KBM-7 (cell line): ENCODE measurements at places on chromosomes 3 and 15.
A peak's percentile ranks its signal among the peaks of the same experiment; 100 is the strongest.

- DNase-seq: no peak
Measured at GRCh38 chr3:178193846-178194245, 342.4 kb upstream of the KCNMB2 start.

DNA sequence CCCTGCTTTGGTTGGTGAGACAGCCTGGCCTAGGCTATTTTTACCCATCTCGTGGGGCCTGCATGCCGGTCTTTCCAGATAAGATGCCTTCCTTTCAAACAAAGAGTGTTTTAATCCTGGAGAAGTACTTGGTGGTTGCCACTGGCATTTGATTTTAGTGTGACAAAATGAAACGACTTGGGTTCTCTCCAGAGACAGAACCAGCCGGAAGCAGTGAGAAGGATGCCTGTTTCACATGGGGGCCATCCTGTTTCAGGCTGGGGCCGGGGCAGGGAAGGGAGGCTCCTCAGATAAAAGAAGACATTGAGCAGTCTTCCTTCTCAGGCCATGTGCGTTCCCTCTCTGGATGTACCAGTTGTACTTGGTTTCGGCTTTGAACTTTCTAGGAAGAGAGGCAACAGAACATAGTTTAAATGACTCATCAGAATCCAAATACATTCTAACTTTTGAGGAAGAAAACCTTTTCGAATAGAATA is 74.9 kb downstream of the TOP2B start:
- no peak for DNase-seq

- no peak for DNase-seq
Measured at GRCh38 chr15:66943456-66944095, 121.8 kb upstream of the SMAD3 start.

DNA sequence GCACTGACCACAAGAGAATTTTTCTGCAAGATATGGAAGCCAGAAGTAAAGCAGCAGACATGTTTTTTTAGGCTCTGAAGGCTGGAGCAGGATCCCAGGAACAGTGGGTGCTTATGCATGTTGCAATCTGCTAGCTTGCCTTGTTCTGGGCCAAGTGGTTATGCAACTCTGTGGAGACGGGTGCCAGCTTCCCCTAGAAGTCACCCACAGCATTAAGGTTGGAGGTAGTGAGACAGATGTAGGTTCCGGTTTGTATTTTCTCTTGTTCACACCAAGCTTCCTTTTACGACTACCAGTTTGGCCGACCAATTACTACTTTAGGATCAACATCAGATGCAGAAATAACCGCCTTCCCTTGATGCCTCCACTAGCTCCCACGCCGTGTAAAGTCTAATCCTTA is 11.1 kb downstream of the DPH3 start:
- peak; percentile 11 for DNase-seq

DNA sequence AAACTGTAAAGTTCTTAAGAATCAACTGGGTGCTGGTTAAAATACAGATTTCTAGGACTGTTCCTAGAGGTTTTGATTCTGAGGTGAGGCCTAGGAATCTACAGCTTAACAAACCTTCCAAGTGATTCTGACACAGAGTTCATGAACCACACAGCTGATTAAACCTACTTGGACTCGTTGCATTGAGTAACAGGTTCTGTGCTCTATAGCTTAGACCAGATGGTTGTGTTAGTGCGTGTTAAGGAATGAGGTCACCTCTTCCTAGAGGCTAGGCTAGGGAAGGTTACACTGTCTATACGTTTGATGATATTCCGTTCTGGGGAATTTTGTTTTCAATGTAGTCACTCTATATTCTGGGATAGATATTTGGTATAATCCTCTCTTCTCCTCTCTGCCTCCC is 21.9 kb downstream of the EID1 start:
- DNase-seq: no peak

GRCh38 chr3:136882571-136882970 is 20.6 kb downstream of the NCK1 start:
- peak; percentile 30 for DNase-seq

DNA sequence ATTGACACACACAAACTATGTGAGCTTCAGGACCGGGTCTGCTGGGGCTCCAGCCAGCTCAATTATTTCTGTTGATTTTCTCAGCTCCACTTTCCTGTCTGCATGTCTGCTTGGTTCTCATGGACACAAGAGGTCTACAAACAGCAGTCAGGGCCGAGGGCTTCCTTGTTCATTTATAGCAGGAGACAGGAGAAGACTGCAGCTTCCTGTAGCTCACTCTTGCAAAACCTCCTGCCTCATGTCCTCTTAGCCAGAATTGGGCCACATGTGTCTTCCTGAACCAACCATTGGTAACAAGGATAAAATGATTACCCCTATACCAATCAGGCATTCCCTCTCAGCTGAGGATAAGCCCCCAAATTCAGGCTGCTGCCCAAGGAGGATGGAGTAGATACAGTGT is 182.8 kb downstream of the TLE3 start:
- no peak for DNase-seq

- no peak for DNase-seq
Measured at GRCh38 chr3:65052101-65052500, 364.3 kb upstream of the ADAMTS9 start.

DNA sequence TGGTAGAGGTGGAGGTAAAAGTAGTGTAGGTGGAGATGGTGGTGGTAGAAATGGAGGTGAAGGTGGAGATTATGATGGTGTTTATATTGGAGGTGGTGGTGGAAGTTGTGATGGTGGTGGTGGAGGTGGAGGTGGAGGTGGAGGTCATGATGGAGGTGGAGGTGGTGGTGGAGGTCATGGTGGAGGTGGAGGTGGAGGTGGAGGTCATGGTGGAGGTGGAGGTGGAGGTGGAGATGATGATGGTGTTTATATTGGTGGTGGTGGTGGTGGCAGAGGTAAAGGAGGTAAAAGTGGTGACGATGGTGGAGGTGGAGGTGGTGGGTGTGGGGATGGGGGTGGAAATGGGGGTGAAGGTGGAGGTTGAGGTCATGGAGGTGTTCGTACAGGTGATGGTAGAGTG is 107.8 kb downstream of the ASB7 start:
- no peak for DNase-seq

DNA sequence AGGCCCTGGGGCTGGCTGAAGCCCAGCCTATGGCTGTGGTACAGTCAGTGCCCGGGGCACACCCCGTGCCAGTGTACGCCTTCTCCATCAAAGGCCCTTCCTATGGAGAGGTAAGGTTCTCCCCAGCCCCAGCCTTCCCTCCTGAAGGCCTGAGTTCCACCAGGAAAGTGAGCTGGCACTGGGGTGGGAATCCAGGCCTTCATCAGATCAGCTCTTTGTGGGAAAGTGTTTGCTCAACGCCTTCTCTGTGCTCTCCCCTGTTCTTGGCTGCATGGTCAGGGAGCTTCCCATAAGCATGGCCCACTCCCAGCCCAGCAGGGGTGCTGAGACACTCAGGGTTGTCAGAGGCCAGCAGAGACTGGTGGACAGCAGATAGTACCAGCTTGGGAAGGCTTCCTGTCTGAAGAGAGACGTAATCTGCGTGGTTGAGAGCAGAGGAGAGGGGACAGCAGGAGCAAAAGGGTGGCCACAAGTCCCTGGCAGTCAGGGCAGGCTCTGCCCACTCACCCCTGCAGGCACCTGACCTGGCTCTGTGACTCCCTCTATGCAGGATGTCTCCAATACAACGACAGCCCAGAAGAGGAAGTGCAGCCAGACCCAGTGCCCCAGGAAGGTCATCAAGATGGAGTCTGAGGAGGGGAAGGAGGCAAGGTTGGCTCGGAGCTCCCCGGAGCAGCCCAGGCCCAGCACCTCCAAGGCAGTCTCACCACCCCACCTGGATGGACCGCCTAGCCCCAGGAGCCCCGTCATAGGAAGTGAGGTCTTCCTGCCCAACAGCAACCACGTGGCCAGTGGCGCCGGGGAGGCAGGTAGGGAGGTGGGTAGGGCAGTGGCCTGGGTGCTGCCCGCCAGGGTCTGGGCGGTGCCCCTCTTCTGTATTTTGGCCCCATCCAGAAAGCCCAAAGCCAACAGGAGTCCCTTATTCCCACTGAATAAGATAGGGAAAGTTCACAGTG is 38.4 kb downstream of the PML start:
- peak; percentile 54 for DNase-seq

- no peak for DNase-seq
Measured at GRCh38 chr3:175107231-175107630, 248.1 kb downstream of the NAALADL2 start.

GRCh38 chr15:37638116-37638515 is 296.3 kb upstream of the TMCO5A start:
- no peak for DNase-seq

- DNase-seq: no peak
Measured at GRCh38 chr3:11327619-11328018, 55.4 kb downstream of the ATG7 start.

DNA sequence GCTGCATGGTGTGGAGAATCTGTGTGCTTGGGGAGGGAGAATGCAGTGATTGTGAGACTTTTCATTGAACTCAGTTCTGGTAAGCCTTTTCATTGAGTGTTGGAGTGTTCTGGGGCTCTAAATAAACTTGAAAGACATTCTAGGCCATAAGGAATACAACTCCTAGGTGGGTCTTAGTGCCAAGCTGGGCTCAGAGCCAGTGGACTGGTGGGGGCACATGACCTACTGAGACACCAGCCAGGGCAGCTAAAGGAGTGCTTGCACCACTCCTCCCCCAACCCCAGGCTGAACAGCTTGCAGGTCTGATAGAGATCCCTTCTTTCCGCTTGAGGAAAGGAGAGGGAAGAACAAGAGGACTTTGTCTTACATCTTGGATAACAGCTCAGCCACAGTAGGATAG is 21.7 kb upstream of the KPNA4 start:
- no peak for DNase-seq

GRCh38 chr15:29403772-29404171 is 134.2 kb upstream of the NSMCE3 start:
- no peak for DNase-seq

DNA sequence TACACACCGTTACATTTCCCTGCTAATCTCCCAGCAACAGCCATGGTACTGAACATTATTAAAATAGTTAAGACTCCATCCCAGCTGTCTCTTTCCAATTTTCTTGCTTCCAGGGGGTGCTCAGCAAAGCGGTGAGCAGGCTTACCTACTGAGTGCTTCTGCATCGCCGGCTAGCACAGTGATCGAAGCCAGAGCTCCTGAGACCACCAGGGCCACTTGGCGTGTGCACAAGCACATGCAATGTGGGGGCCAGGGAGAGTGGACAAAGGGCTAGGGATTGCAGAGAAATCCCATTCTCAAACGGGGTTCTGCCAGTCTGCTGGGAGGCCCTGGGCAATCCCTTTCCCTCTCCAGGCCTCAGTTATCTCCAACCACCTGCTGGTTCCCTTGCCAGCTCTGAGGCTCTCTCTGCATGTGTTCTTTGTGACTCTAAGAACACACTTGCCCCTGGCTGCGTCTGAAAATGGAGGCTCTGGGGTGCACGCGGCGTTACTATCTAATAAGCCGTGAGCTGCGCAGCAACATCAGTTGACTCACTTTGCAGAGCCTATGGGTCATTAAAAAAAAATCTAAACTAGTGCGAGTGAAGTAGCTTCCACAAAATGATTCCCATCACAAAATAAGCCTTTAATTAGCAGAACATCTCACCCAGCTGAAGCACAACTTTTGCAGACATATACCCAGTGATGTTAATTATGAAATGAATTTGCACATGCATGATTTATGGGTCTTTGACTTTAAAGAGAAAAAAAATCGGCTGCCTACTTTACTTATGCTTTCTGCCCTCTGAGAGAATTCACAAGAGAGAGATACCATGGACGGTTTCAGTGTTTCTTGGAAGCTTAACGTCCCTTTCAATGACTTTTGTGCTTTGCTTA is 271.5 kb downstream of the TLE3 start:
- DNase-seq: no peak

GRCh38 chr3:14411166-14411526 is 8.7 kb downstream of the SLC6A6 start:
- no peak for DNase-seq

DNA sequence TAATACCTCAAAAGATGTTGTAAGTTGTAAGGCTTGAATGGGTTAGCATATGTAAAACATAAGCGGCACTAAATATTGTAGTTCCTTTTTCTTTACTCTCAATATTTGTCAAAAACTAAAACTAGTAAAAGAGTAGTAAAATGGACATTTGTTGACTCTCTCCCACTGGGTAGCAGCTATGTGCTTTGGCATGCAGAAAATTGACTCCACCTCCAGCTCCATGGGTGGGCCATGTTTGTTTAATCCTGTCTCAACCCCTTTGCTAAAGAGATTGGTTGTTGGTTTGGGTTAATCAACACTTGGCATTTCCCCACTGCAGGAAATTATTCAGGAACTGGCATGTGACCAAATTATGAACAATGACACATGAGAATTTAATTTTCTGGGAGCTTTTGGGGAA is 114.8 kb downstream of the EOMES start:
- DNase-seq: no peak

- DNase-seq: no peak
Measured at GRCh38 chr3:46316206-46316605, 37.7 kb upstream of the CCR2 start.

DNA sequence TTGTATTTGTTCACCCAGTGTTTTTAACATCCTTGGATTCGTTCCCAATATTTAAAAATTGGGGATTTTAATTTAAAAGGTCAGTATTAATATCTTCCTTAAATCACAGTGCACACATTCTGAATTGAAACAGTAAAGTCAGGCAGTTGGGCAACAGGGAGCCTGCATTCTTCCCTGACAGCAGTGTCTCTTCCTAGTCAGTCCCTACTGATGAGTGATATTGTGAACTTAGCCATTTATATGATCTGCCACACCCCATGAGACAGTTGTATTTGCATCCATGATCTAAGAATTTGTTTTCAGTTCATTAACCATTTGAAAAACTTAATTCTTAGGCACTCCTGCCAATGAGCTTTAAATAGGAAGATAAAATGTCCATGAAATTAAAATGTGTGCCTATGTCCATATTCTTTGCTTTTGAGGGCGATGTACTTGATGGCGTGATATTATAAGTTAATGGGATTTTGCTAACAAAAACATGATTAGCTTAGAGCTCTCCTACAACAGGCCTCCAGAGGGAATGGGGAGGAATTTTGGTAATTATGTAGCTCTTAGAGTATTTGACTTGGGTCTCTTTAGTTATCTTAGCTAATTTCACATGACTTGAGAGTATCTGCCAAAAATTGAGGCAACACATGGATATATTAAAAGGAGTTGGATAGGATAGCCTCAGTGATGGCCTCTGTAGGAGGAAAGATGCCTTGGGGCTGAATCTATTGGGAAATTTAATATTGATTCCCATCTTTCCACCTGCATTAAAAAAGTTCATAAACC is 219.3 kb downstream of the PTPRG start:
- no peak for DNase-seq

GRCh38 chr3:12954891-12955650 is 113.7 kb upstream of the RPL32 start:
- DNase-seq: no peak

DNA sequence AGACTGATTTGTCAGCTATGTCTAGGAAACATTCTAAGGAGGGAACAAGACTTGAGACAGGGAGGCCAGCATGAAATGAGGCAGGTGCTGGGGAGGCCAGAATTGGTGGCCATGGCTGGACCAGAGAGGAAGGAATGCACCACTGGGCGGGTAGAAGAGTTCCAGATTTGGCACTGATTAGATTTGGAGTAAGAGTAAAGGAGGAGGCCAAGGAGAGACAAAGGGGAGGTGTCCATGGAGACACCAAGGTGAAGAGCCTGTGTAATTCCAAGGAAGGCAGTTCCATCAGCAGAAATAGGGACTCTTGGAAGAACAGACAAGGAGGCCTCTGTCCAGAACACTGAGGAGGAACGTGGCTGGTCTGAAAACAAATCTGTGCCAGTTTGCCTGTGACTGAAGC is 1.8 kb downstream of the ARNT2 start:
- no peak for DNase-seq
